ENCODE measurements at places on chromosomes 12 and 14. TPM values are rescaled to one million over a fixed set of nuclear protein-coding genes. Genes with fewer than 3 reads are reported as not detected.

DNA sequence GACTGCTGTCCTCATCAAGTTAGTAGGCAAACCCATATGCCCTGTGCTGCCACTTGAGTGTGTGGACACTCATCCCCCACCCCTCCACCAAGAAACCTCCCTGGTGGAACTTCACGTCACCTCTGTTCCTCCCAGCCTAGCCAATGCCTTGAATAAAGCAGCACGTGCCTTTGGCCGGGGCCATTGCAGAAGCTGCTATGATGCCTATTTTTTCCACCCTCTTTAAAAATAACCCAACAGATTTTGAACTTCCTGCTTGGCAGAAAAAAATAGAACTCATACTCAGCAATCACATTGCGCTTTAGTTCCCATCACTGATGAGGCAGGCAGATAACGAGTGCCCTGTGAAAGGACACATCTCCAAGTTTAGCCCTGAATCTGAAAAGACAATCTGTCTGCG lies 23.1 kb upstream of the PWP1 start:
- H3K27ac ChIP-seq, result no peak overlapping the region
- H3K4me1 ChIP-seq, result no peaks in the 10 kb centered on the region
- H3K27me3 ChIP-seq, result peaks cover 10% of the 10 kb centered on the region

The PLEKHG7 gene
- not detected for total RNA-seq

- H3K27me3 ChIP-seq, result no peaks in the 10 kb centered on the region
- H3K36me3 ChIP-seq, result peaks cover 32% of the 10 kb centered on the region
- no peak overlapping the region for H3K4me3 ChIP-seq
- H3K4me1 ChIP-seq, result peaks cover 15% of the 10 kb centered on the region
- no peak overlapping the region for H3K27ac ChIP-seq
Measured at GRCh38 chr12:56110571-56110970, 5.9 kb upstream of the RPL41 start.

DNA sequence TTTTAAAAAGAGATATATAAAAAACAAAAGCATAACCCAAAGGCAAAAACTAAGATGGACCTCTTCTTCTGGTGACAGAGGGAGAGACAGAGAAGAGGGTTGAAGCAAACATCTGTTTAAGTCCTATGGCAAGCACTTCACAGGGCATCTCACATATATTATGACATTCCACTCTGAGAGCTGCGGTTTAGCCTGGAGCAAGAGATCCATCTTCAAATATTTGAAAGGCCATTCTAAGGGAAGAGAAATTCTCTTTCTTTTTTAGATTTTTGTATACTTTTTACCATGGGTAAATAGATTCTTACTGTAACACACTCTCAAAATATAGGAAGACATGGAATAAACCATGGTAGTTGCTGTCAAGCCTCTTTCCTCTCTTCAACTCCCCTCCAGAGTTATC lies 204.1 kb downstream of the GXYLT1 start:
- H3K4me1 ChIP-seq, result peaks cover 9% of the 10 kb centered on the region
- no peak overlapping the region for H3K27ac ChIP-seq
- peaks cover 5% of the 10 kb centered on the region for H3K27me3 ChIP-seq
- no peak for DNase-seq

- H3K27ac ChIP-seq, result no peak overlapping the region
- no peaks in the 10 kb centered on the region for H3K27me3 ChIP-seq
- DNase-seq, result no peak
- H3K4me1 ChIP-seq, result peaks cover 12% of the 10 kb centered on the region
- H3K36me3 ChIP-seq, result peaks cover 4% of the 10 kb centered on the region
- no peak overlapping the region for H3K4me3 ChIP-seq
Measured at GRCh38 chr14:55553791-55554190, 26.2 kb upstream of the KTN1 start.
